Smooth muscle cell of the umbilical artery (primary cell): ENCODE measurements at places on chromosomes 16 and 17. TPM values are rescaled to one million over a fixed set of nuclear protein-coding genes. Genes with fewer than 3 reads are reported as not detected.

The NPIPB4 gene
- total RNA-seq: 22.9 and 37.3 TPM in 2 replicates

The SKAP1 gene
- total RNA-seq: 0.28 TPM in 1 of 2 replicates, not detected in the other

The SECTM1 gene
- total RNA-seq: 1.2 TPM in 1 of 2 replicates, not detected in the other

The VAT1L gene
- 43.1 and 43.9 TPM in 2 replicates for total RNA-seq

The HOXB7 gene
- total RNA-seq: 3.3 and 3.4 TPM in 2 replicates

The CCL2 gene
- total RNA-seq: 149 and 224 TPM in 2 replicates

The EVPL gene
- not detected in 2 replicates for total RNA-seq

The APPBP2 gene
- 59.1 and 66.8 TPM in 2 replicates for total RNA-seq

The MMP28 gene
- 1.3 and 3.3 TPM in 2 replicates for total RNA-seq

The ABCC3 gene
- 5.6 and 9.1 TPM in 2 replicates for total RNA-seq
